NCI-H146 (cell line): ENCODE measurements at places on chromosomes 4 and X.

- DNase-seq, result no peak
Observed at GRCh38 chr4:13866881-13867280, 239.4 kb upstream of the BOD1L1 start.

DNA sequence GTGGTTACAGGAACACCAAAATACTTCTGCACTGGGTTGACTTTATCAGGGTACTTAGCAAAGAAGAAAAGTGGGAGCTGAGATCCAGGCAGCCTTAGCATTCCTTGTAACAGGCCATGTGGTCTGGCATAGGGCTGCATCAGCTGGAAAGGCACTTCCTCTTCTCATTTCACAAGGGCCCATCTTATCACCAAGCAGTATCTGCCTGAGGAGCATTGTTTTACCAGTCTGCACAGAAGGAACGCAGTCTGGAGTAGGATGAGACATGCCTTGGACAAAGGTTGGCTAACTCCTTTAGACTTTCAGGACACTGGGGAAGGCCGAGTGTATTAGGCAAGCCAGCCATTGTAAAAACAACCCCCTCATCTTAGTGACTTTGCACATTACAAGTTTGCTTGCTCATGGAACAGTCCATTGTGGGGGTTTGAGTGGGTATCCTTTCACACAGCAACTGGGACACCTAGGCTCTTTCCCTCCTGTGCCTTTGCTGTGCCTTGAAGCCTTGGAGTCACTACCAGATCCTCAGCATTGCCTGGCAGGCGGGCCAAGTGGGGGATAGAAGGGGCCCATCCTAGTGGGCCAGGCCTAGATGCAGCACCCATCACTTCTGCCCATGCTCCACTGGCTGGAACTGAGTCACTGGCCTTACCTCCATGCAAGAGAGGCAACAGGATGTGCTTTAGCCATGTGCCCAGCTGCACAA, 4.6 kb downstream of the SUV39H1 start:
- no peak for DNase-seq

- no peak for DNase-seq
Observed at GRCh38 chrX:30312858-30313257, 3.7 kb upstream of the NR0B1 start.

DNA sequence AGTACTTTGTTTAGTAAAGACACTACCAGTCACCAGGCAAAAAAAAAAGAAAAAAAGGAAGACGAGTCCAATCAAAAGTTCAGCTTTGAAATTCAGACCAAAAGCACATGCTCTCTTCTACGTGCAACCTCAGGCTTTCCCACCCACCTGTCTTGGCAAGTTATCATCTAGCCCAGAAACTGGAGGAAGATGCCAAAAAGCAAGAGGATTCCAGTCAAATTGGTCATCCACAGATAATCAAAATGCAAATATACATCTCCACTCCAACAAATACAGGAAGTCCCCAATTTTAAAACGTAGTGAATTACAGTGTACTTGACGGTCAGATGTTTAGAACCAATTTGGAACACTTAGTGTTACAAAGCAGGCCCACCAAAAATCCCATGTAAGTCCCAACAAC, 96.5 kb downstream of the PALLD start:
- no peak for DNase-seq

GRCh38 chr4:78720994-78721677, 55.0 kb upstream of the BMP2K start:
- DNase-seq, result no peak

- DNase-seq, result no peak
Observed at GRCh38 chr4:123415576-123415975, 19.0 kb downstream of the SPRY1 start.

- no peak for DNase-seq
Observed at GRCh38 chrX:132031867-132032266, 8.8 kb downstream of the STK26 start.

- no peak for DNase-seq
Observed at GRCh38 chr4:36255577-36255976, 11.3 kb upstream of the ARAP2 start.

DNA sequence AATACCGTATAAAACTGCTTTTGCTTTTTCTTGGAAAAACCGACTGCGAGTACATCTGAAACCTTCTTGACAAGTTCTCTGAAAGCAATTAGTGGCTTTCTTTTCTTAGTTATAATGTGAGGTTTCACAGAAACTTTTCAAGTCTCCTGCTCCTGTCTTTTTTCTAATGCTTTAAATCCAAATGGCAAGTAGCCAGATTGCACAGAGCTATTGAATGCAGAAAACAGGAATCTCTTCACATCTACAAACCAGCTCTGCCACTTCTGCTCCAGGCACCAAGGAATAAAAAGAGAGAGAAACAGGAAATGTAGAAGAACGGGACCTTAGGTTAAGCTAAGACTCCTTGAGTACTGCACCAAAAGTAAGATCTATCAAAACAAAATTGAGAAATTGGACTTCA, 267.3 kb upstream of the TET2 start:
- no peak for DNase-seq

- no peak for DNase-seq
Observed at GRCh38 chr4:74754218-74754617, 40.1 kb downstream of the BTC start.

DNA sequence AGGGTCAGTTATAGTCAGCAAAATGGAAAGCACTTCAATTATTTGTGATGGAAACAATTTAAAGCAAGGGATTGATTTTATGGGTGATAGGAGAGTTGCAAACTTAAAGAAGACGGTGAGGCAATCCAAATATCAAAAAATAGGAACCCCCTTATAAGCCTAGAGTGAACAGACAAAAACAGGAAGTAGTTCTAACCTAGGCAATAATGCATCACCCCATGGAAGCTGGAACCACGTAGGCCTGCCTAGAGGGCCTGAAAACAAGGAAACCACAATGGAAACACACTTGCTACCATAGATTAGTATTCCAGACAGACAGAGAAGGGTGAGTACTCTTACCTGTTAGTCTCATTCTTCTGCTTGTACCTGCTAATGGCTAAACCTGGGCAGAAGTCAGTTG, 13.5 kb upstream of the GK2 start:
- no peak for DNase-seq

DNA sequence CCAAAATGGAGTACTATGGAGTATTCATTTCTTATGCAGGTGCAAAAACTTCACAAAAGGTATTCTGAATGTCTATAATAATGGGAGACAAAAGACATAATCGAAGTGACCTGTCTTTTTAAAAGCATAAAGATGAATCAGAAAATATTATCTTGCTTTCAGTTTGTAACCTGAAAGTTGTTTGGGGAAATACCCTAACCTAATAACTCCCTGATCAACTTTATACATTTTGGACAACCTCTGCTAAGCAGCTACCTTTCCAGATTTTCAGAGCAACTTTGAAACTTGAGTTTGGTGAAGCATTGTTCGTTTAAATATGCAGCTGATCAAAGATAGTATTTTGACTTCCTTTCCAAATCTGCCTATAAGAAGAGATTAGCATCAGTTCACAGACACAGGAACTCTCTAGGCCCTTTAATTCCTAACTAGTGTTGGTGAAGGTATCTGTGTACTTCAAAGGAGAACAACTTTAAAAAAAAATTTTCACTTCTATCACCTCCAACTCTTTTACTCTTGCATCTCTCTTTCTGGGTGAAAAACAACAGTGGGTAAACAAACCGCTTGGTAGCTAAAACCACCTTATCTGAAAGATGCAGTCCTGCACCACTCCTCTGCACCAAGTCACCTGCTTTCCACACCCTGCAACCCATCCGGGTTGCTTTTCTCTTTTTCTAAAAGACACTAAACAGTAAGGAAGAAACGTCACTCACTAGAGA, 26.5 kb downstream of the CD40LG start:
- no peak for DNase-seq

- no peak for DNase-seq
Observed at GRCh38 chrX:140712413-140713173, 3.0 kb downstream of the LINC00632 start.

- no peak for DNase-seq
Observed at GRCh38 chr4:54505996-54506395, 151.8 kb upstream of the KIT start.

DNA sequence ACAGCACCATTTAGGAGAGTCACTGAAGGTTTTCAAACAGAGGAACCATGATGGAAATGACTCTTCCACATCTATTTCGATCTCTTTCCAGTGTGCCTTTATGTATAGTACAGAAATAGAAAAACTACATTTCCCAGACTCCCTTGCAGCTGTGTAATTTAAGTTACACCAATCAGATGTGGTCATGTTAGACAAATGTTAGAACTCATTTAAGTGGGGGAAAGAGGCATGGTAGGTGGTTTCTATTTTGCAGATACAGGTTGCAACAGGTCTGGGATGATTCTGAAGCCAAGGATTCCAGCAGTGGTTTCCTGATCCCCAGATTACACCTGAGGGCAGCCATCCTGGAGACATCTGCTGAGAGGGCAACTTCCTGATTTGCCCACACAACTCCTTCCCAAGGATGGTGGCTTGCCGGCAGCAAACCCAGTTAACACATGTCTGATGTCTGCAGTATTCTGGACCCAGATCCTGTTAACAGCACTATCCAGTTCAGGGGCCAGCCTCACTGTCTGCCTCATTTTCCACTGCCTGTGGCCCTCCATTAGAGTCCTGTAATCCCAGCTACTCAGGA, 38.7 kb upstream of the PDK3 start:
- no peak for DNase-seq

DNA sequence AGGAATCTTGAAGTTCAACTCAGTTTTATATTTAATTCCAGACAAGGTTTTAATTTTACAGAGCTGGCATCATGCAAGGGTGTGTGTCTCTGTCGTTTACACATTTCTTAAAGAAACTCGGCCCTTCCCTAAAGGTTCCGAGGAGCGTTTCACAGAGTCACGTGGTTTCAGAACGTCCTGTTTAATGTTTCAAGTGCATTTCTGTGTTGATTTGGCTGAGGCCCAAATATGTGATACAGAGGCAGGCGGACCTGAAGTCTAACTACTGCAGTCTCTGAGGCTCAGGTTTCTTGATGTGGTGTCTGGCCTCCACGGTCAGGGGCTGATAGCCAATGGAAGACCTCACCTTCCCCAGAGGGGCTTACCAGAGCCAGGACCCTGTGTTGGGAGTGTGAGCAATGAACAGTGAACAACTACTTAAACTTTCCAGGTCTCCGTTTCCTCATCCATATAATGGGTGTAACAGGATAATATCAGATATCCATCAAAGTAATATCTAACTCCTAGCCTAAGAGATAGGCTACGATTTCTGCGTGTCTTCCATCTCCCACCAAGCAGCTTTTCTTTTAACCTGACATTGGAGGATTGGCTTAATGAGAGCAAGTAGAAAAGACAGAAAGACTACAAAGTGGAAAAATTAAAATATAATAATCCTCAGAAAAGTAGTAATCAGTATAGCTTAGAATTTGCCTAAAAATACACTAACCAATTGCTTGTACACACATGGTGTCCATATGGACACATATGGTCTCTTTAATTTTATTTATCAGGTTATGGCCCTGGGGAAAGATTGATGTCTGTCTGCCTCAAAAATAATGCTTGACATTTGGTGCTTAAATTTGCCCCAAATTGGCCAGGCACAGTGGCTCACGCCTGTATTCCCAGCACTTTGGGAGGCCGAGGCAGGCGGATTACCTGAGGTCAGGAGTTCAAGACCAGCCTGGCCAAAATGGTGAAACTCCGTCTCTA, 50.0 kb upstream of the TRIM2 start:
- DNase-seq, result peak; percentile 4

GRCh38 chrX:149881081-149881711, at the start of gene MAGEA8:
MAGEA8 (plus strand) TSS chrX:149881183; CDS start chrX:149884273, 3,090 bp downstream.
- peak; percentile 77 for DNase-seq

DNA sequence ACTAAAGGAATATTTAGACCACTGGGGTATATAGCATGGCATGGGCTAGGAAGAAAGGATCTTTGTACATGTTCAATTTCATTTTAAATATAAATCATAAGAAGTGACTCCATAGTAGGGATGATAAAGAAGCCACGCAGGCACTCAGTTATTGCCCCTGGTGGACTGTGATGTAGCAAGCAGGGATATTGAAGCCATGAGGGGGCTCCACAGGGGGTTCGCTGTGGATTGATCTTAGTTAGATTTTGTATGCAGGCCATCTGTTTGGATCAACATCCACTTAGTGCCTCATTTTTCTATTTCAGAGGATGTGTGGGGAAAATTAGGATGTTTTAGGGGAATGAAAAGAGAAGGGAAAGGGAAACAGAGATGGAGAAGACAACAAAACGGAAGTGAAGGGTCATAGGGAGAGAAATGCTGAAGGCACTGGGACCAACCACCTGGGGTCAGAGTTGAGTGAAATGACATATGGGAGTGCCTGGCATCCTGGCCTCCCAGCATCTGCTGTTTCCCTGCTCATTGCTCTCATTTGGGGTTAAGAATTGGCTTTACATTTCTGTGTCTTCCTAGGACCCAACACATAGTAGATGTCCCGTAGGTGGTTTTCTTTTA, 11.2 kb upstream of the FREM3 start:
- no peak for DNase-seq

DNA sequence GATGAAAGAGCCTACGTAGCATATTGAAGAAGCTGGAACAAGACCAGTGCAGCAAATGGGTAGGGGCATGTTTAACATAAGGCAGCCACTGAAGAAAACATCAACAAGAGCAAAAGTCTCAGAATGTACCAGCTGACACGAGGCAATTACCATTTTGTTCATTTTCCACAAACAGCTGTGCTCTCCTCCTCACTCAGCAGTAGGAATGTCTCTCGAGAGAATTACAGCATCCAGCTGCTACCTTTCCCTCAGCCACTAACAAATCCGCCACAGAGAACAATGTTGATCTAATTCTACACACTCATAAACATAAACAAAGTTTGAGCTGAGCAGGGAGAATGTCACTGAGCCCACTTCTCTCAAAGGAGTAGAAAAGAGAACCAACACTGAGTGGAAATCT, 68.0 kb downstream of the OPHN1 start:
- no peak for DNase-seq

GRCh38 chr4:129218897-129219296, 122.9 kb downstream of the C4orf33 start:
- no peak for DNase-seq

- DNase-seq, result no peak
Observed at GRCh38 chr4:80139671-80140070, 57.6 kb upstream of the PRDM8 start.

DNA sequence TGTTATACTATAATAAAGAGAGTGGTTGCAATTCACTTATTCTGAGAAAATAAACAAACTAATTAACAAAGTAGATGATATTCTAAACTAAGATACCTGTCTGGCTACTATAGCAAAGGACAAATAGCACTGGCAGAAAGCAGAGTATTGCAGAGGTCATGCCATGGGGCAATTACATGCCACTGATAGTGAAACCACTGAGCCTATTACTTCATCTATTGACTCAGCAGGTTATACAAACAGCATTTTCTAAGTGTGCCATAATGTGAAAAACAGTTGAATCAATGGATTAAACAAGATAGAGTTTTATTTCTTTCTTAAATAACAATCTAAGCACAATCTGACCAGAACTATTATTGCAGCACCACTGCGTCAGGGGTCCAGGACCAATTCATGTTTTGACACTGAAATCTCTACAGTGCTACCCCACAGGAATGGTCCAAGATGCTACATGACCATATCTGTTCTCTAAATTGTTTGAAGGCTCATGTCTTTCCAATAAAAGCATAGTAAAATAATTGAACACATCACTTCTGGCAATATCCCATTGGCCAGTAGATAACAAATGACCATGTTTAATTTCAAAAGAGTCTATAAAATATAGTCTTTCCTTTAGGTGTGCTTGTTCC, 389.5 kb upstream of the GRID2 start:
- no peak for DNase-seq
